Fibroblast of upper back skin (primary cell): ENCODE measurements at places on chromosomes 4 and X.

- DNase-seq = no peak
These were observed 1.9 kb downstream of the FAM114A1 start for GRCh38 chr4:38869511-38869910.

DNA sequence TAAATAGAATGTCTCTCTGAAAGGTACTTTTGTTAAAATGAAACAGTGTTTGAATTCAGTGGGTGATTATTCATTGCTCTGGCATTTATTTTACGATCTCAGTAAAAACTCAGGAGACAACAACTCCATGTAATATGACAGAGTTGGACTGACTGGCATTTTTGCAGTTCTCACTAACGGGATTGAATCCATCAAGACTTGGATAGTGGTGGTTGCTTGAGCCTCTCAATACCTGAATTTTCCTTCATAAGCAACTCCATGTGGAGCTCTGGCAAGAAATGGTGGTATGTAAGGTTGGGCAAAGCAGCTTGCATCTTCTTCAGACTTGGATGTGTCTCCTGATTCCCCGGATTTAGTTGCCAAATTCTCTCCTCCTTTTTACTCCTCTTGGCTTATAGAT is 72.7 kb downstream of the FRMPD4 start:
- DNase-seq = peak; percentile 48

- no peak for DNase-seq
These were observed 64.4 kb downstream of the ADGRG2 start for GRCh38 chrX:19057856-19058255.

- DNase-seq = peak; percentile 61
These were observed 7.4 kb upstream of the RPS6KA3 start for GRCh38 chrX:20274121-20274520.

DNA sequence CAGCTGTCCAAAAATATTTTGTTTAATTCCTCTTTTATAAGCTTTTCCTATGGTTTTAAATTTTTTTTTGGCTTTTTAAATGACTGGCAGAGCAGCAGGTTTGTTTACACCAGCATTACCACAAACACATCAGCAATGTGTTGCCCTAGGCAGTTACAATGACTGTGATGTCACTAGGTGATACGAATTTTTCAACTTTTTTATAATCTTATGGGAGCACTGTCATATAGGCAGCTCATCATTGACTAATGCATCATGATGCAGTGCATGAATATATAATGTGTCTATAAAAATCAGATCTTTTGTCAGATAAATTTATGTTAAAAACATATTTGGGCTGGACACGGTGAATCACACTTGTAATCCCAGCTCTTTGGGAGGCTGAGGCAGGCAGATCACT is 231.6 kb upstream of the SLIT2 start:
- no peak for DNase-seq

DNA sequence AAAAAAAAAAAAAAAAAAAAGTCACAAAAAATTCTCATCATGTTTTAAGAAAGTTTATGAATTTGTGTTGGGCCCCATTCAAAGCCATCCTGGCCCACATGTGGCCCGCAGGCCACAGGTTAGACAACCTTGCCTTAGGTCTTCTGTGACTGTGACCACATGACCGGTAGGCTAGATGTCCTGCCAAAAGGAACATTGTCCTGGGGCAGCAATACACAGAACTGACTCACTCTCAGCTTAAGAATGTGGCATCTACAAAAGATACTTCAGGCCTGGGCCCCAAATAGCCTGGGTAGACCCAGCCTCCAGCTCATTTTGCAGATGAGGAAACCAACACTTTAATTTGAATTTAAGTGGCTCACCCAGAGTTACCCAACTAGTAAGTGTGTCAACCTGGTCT is 10.0 kb downstream of the AWAT2 start:
- no peak for DNase-seq

DNA sequence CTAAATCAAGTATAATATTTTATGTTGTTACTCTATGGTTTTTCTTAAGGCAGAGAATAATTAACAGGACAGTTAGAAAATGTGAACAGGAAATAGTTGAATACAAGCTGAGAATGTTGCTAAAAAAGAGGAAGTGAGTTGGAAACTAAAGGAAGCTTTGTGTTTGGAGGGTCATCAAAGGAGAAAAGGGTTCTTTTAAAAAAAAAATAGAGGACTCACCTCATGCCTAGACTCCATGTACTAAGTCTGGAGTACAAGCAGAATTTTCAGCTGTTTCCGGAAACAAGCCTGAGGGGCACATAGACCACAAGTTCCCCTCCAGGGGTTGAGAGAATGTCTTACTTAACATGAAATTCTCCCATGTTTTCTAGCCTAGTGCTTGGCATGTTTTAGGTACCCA is 20.1 kb upstream of the MAP7D3 start:
- no peak for DNase-seq

GRCh38 chr4:90012918-90013317 is 114.3 kb upstream of the CCSER1 start:
- DNase-seq = no peak

- DNase-seq = no peak
These were observed 261.5 kb downstream of the SLC7A11 start for GRCh38 chr4:137980641-137981040.

- peak; percentile 71 for DNase-seq
These were observed 281.5 kb upstream of the DKK2 start for GRCh38 chr4:107317611-107318010.

DNA sequence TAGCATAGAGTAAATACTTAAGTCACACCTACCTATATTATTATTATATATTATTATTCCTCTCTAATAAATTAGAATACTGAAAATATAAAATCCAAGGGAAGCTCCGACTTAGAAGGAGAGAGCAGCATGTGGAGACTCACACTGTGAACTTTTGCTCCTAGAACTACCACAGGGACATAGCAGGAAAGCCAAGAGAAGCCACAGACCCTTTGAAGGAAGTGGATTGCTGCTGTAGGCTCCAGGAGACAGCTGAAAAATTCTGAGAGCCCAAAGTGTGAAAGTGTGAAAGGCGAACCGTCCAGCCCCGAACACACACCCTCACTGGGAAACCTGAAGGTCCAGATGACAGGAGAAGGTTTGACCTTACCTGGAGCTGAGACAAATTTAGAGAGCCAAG is 177.0 kb downstream of the FAM13A start:
- no peak for DNase-seq

- no peak for DNase-seq
These were observed 187.6 kb downstream of the MAML3 start for GRCh38 chr4:139966383-139966782.

- DNase-seq = no peak
These were observed 1404.1 kb upstream of the IGFBP7 start for GRCh38 chr4:58514299-58514698.

GRCh38 chr4:8439914-8440491 is 520 bp downstream of the ACOX3 start:
- DNase-seq = no peak

- peak; percentile 41 for DNase-seq
These were observed 49.5 kb downstream of the STX18 start for GRCh38 chr4:4492161-4492847.

DNA sequence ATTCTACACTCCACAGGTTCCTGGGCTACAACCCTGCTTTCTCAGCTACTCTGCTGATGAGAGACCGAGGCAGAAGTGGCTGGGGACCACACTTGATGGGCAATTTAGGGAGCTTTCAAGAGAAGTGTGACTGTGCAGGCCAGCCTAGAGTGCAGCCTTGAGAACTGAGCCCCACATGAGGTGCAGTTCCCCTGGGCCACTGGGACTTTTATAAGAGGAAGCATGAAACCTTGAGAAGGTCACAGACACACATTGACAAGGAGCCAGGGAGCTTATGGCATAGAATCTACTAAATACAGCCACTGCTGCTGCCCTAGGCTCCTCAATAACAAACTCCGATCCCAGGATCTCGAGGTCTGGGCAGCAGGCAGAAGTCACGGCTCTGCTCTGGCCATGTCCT is 13.1 kb downstream of the C4orf50 start:
- DNase-seq = no peak

- DNase-seq = peak; percentile 60
These were observed 30.1 kb downstream of the NEIL3 start for GRCh38 chr4:177339477-177340374.

DNA sequence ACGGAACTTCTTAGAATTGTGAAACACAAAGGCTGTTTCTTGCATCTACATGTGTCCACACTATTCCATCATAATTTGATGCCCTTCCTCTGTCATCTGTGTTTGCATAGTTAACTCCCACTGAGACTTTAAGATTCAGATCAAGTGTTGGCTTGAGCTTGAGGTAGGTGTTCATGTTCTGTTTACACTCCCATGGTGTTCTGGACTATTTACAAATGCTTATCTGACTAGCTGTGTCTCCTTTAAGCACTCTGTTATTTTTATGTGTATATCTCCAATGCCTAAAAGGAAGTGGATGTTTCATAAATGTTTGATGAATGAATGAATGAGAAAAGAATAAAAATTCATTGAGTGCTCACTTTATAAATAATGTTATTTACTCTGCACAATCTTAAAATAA is 622.7 kb downstream of the RAB28 start:
- DNase-seq = no peak

DNA sequence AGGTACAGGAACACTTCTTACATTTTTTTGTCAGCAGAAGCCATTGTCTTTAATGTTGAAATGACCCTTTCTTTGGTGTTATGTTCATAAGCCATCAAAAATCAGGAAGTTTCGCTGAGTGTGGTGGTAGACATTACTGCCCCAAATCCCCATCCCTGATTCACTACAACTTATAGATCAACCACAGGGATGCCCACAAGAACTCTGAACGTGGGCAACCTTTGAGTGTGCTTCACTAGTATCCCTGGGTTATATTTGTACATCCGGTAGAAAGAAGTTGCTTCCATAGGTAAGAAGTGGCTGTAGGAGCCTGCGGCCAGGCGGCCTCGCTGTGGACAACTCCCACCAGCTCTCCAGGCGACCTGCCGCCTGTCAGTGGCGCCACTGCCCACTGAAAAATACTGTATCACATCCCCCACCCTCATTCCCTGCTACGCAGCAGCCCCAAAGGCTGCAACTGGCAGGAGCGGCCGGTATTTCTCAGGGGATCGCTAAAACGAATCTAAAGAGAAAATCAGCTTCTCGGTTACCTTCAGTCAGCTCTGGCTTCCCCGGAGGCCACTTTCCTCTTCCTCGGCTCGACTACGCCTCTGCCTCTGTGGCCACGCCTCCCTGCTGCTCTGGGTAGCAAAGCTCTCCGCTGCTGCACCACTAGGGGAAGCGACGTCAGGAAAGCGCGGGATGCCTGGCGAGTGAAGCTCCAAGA is 13.9 kb upstream of the ETDC start:
- DNase-seq = peak; percentile 14

DNA sequence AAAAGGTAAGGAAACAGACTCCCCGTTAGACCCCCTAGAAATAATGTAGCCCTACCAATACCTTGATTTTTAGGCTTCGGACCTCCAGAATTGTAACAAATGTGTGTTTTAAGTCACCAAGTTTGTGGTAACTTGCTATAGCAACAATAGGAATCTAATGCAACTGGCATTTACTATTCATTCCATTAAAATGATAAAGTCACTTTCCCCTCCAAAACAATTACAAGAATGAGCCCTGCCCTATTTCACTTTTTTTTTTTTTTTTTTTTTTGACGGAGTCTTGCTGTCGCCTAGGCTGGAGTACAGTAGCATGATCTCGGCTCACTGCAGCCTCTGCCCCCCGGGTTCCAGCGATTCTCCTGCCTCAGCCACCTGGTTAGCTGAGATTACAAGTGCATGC is 3.5 kb upstream of the DDX60L start:
- DNase-seq = peak; percentile 79

DNA sequence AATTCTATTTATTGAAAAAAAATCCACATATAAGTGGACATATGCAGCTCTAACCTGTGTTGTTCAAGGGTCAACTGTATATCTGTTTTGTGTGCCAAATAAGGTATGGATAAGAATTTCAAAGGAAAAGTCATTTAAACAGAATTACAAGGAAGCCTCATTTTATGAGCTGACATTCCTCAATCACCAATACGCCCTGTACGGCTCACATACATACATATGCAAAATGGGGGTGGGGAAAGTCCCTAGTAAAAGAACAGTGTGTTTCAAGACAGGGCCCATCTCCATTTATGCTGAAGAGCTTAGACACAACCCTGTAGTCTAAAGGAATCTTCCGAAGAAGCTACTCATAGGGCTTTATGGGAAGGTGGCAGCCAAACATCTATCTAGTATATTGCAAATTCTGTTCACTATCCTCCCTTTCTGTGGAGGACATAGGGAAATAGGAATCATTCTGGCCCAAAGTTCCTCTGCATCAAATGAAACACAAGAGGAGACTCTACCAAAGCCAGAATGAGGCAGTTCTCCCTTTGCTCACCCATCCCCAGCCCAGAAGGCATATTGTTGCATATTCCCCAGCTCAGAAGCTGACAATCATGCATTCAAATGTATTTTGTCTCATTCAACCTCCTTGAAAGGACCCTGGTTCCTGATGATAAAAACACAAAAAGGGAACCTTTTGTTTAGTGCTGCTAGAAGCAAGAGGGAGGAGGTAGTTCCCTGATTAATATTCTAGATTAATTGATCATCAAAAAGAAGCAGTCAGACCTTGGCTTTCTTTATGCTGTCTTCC is 13.7 kb upstream of the ZBTB33 start:
- DNase-seq = no peak

- DNase-seq = no peak
These were observed 1267.3 kb downstream of the PCDH19 start for GRCh38 chrX:99142745-99143144.

DNA sequence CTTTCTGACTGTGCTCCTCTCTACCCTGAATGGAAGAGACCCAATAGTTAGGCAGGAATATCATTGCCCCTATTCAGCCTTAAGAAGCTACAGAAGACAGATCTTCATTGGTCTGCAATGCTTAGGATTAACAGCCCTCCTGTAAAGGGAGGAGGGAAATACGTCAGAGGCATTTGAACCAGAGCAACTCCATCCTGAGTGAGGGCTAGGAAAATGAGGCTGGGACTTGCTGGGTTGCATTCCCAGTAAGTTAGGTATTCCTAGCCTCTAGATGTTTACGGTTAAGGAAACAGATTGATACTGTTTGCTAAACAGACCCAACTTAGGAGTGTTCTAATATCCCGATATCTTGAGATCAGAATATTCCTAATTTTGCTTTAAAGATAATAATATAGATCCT is 63.5 kb downstream of the PCDH18 start:
- no peak for DNase-seq

- DNase-seq = no peak
These were observed 107.3 kb downstream of the PTTG2 start for GRCh38 chr4:38067499-38067898.

DNA sequence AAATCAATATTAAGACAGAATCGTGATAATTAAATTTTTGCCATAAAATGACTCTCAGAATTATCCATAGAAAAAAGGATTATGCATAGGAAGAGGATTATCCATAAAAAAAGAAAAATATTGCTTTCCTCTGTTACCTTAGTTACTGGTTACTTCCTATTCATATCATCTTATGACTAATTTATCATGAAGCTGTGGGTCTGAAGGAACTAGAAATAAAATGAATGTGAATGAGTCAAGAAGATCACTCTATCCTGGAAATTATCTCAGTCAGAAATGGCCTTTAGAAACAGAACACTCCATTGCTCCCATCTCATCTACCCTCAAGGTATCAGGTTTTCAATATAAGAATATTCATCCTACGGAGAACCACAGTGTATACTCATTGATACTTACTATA is 19.4 kb downstream of the RPS6KA6 start:
- peak; percentile 22 for DNase-seq
